ENCODE measurements at places on chromosomes 7 and 10.
A peak's percentile ranks its signal among the peaks of the same experiment; 100 is the strongest.

DNA sequence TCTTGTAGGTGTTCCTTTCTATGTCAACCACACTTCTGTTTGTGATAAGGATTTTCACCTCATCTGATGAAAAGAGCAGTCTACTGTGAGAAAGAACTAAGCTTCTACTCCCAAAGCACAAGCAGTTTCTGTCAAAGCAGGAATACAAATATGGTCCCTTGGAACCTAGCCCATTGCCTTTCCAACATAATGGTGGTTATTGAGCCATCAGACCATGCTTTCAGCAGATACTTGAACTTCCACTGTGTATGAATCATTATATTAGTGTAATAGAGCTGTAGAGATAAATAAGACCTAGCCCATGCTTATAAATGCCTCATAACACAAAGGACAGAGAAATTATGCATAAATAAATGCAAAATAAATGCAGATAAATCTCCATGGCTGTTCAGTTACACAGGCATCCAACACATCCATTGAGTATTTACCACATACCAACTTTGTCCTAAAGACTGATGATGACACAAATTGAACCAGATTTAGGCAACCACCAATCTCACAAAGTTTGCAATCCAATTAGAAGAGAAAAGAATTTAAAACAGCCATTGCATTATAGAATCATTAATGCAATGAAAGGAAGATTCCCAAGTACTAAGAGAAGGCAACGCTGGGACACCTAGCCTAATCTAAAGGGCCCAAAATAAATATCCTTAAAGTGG is 729.4 kb upstream of the C7orf33 start:
- DNase-seq: no peak

- DNase-seq: peak; percentile 65
Measured at GRCh38 chr7:39950473-39951225, 593 bp downstream of the CDK13 start.

DNA sequence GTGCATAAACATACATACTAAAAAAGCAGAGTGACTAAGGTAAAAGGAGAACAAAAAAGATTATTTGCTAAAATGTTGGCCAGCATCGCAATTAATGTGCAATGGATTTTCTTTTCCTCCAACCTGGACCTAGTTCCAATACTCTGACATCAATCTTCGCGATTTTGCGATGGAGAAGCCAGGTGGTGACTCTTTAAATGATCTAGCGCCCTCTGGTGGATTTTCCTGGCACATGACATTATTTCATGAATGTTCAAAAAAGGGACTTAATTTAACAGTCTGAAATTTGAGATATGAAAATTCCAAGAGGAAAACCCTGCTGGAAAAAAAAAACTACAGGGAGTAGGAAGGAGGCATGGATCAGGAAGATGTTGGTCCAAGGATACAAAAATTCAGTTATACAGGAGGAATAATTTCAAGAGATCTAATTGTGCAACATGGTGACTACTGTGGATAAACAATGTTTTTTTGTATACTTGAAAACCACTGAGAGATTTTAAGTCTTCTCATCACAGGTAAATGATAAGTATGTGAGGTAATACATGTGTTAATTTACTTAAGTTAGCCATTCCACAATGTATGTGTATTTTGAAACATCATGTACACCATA is 4.3 kb upstream of the KCNMA1 start:
- DNase-seq: peak; percentile 31

- no peak for DNase-seq
Measured at GRCh38 chr10:70920519-70920918, 32.2 kb upstream of the PCBD1 start.

DNA sequence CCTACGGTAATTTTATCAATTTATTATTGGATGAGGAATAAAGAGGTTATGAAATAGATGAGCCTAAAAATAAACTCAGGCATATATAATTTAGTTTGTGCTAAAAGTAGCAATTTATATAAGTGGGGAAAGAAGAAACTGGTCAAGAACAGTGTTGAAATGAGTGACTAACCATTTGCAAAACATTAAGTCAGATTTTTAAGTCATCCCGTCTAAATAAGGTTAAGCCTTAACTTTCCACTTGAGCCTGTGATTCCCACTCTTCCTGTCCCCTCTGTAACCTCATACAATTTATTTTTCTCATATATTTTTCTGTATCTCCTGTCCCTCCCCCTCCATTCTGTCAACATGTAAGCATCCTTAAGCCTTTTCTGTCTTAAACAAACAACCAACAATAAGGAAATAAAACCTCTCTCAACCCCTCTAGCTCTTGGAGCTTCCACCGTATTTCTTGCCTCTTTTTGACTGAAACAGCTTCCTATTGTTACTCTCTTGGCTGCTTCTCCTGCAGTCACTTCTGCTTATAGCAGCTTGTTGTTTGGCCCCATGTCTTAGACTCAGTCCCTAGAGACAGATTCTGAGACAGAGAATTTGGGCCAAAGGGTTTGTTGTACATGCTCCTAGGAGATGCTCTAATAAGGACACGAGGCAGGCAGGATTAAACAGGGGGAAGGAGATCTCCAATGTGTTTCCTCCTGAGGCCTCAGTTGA is 109.7 kb downstream of the GNAI1 start:
- DNase-seq: no peak

DNA sequence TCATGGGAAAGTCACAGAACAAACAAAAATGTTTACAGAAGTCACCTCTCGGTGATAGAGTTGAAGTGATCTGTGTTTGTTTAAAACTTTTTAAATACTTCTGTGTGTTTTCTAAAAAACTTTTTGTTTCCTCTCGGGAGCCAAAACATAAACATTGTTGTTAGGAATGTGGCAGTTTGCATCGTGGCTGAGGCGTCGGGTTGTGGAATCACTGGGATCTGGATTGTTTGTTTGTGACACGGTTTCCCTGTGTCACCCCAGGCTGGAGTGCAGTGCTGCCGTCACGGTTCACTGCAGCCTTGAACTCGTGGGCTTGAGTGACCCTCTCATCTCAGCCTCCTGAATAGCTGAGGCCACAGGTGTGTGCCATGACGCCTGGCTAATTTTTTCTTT is 29.0 kb upstream of the SUN1 start:
- DNase-seq: no peak

- peak; percentile 41 for DNase-seq
Measured at GRCh38 chr10:103053659-103054581, 135.8 kb downstream of the CNNM2 start.

DNA sequence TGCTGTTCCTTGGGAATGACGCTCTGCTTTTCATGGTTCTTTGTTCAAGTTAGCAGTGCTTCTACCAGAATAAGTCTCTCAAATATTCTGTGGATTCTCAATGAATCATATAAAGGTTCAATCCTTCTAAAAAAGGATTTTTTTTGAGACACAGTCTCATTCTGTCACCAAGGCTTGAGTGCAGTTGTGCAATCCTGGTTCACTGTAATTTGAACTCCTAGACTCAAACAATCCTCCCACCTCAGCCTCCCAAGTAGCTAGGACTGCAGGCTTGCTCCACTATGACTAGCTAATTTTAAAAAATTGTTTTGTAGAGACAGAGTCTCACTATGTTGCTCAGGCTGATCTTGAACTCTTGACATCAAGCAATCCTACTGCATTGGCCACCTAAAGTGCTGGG is 64.9 kb upstream of the RELN start:
- no peak for DNase-seq

DNA sequence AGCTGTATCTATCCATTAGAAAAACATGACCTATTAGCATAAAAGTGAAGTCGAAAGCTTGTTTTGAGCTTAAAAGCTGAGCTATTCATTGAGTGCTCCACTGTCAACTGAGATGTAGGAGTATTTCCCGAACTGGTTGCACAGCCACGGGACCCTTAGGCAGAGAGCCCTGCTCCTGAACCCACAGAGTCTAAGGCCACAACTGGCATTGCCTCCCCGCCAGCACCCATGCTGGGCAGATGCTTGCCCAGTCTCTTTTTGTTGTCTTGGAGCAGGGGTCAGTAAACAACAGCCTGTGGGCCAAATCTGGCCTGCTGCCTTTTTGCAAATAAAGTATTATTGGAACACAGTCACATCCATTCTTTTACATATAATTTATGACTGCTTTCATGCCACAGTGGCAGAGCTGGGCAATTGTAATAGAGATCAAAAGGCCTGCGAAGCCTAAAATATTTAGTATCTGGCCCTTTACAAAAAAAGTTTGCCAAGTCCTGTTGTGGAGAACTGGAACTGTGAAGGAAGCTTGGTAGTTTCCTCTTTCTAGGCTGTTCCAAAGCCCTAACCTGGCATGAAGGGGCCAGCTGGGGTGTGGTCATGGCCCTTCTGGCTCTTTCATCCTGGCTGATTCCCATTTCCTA is 58.4 kb upstream of the WAPL start:
- DNase-seq: no peak

- no peak for DNase-seq
Measured at GRCh38 chr7:12052211-12052610, 158.9 kb upstream of the TMEM106B start.

GRCh38 chr7:36155811-36156361 is 2.8 kb downstream of the EEPD1 start:
- peak; percentile 16 for DNase-seq

DNA sequence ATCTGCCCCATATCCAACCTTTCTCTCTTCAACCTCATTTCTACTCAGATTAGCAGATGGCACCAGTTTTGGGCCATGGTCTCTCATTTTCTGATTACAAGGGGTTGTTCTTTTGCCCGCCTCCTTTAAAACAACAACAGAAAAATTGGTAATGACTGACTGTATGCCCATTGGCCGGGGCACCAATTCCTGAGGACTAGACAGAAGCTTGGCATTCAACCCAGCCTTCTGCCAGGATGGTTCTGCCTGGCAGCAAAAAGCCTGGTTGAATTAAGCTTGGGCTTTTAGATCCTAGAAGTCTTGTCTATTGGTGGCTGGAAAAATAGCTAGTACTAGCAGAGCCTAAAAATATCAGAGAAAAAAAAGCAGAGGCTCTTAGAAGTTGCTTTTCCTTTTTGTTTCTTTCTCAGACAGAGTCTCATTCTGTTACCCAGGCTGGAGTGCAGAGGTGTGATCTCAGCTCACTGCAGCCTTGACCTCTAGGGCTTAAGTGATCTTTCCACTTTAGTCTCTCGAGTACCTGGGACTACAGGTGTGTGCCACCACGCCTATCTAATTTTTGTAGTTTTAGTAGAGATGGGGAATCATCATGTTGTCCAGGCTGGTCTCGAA is 402.6 kb downstream of the AUTS2 start:
- DNase-seq: no peak

- no peak for DNase-seq
Measured at GRCh38 chr10:17805921-17806577, 3.1 kb upstream of the MRC1 start.

DNA sequence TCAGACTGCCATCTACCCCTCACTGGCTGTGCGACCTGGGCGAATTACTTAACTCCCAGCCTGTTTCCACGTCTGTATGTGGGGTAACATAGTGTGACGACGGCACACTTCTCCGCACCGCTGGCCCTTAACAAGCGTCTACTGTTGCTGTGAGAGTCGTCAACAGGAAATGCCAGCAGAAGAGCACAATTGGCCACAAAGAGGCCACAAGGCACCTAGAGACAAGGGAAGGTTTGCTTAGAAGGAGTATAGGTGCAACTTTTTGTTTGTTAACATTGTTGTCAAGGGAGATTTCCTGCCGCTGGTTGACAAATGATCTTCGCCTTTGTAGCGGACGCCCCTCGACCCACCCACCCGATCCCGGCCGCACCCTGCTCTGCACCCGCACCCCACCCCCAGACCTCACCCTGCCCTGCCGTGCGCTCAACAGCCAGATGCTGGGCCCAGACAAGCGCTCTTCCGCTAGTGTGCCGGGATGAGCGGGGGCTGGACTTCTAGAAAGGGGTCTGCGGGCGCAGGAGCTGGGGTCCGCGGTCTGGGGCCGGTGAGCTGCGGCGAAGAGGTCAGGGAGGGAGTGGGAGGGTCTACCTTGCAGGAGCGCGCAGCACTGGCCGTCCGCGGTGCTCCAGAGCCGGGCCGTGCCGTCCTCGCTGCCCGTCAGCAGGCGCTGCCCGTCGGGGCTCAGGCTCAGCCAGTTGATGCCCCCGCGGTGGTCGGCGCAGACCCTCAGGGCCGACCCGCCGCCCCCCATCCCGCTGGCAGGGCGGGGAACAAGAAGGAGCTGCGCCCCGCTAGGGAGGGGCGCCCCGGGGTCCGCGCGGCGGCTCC is 785 bp downstream of the WDR86 start:
- peak; percentile 70 for DNase-seq

DNA sequence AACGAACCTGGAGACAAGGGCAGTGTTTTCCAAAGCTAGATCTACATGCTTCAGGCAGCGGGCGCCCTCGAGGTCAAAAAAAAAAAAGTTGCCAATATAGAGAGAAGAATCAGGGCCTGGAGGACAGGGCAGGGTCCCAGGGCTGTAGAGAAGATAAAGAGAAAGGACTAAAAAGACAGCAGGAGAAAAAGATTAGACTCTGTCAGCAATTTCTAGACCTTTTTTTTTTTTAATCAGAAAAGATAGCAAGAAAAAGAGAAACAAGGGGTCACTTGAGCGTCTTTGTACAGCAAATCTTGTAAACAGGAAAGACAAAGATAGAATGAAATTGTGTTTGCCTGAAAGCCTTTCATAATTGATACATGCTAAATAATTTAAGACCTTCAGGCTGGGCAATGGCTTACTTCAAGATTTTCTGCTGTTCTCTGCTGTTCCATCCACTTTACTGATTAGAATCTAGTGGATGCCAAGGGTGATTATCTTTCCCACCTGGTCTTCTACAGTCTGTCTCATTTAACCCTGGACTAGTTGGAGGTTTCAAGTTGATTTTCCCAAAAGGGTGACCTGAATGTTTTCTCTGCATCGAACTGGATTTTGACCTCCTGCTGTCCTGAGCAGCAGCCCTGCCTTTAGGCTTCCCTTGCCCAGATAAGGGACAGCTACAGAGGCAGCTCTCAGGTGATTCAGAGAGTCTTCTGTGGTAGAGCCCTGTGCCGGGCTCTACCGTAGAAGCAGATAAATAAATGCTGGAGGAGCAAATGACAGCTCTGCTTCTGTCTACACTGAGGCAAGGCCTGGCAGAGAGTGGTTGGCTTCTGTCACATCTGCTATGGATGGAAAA is 5.1 kb downstream of the LMOD2 start:
- no peak for DNase-seq

- DNase-seq: no peak
Measured at GRCh38 chr7:109782806-109783205, 1213.1 kb downstream of the DNAJB9 start.

- DNase-seq: no peak
Measured at GRCh38 chr7:94028768-94029167, 24.6 kb upstream of the BET1 start.

DNA sequence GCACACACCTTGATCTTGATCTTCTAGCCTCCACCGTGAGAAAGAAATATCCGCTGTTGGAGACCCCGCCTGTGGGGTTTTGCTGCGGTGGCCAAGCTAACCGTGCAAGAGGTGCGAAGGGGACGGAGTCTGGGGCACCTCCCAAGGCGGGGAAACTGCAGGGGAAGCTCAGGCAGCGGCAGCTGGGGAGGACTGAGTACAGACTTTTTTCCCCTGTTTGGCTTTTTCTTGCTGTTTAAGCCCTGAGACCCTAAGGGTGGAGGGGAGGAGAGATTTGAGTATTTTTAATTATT is 108.0 kb downstream of the DNAJB6 start:
- DNase-seq: no peak

- DNase-seq: no peak
Measured at GRCh38 chr10:5355594-5356301, 9.0 kb upstream of the UCN3 start.
